ENCODE measurements at places on chromosomes 2 and 18. TPM values are rescaled to one million over a fixed set of nuclear protein-coding genes. Genes with fewer than 3 reads are reported as not detected.
A peak's percentile ranks its signal among the peaks of the same experiment; 100 is the strongest.

DNA sequence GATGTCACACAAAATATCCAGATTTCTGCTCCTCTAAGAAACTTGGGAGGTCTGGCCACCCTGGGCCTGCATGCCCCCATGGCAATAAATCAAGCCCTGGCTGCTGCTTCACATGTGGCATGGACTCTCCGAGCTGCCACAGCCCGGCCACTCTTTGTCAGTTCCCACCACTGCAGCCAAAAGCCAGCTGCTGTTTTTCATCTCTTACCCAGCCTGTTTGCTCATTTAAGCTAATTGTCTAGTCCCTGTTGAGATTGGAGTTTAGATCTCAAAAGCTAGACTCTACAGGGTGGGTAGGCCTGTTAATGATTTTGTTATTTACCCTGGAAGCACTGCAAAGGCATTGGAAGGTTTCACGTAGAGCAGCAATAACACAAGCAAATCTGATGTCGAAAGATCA is 20.9 kb upstream of the ANXA4 start:
- no peak for DNase-seq

DNA sequence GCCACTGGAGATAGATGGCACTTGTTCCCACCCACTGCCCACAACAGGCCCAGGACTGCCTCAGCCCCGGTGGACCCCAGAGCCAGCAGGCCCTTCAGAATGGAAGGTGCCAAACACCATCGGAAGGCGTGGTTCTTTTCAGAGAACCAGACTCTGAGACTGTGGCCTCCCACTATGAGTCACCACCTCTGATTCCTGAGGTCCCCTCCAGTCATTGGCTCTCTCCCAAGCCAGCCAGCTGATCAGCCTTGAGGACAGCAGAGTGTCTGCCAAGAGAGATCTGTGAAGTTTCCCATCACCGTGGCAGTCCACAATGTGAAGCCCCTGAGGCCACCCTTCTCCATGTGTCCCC is 10.4 kb upstream of the MAP3K2 start:
- DNase-seq, result no peak

GRCh38 chr2:157995117-157995516 is 106.6 kb upstream of the UPP2 start:
- no peak for DNase-seq

GRCh38 chr18:49625021-49625691 is 63.3 kb downstream of the LIPG start:
- no peak for DNase-seq

GRCh38 chr18:28771849-28772248 is 594.9 kb upstream of the CDH2 start:
- DNase-seq, result no peak

- peak; percentile 60 for DNase-seq
Measured at GRCh38 chr18:26621161-26622026, 73.0 kb upstream of the KCTD1 start.

DNA sequence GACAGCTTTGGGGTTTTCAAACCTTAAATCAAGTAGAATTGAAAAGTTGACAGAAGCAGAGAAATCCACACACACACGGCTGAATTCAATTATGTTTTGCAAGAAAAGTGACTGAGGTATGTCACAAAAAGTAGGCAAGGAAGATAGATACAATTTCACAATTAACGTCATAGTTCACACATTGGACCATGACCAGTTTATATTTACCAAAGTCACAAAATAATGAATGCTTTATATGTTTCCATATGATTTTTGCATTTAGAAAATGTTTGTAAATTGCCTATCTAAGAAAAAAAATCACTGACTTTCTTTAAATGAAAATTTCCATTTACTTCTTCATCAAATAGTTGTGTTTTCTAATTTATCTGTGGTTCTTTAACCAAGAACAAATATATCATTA is 29.4 kb upstream of the ZNF516 start:
- DNase-seq, result no peak

DNA sequence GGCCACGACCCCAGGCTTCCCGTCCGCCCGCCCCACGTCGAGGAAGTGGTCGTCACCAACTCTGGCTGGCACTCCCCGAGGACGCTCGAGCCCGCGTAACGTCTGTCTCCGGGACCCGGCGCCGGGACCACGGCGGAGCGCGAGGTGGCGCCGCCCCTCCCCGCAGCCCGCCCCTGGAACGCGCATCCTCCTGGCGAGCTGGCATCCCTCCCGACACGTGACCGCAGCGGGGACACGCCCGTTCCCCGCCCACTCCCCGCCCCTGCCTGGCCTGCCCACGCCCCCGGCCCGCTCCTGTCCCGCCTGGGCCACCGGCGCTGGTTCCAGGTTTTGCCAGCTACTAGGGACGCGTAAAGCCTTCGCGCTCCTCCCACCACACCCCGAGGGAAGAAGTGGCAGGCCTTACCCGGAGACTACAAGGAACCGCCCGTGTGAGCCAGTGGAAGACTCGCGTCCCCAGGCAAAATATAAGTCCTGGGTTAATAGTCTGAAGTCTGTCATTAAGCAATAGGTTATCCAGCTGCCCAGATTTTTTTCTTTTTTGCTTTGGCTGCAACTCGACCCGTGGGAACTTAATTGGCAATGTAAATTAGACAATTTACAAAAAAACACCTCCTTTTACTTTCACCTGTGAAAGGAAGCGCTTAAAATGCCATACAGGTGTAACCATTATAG is at the start of gene OSBPL1A:
Gene OSBPL1A, minus strand, starts transcription at position 131 of the 675 bp plus-strand sequence. CDS start 20,291 bp downstream, outside the sequence.
- DNase-seq, result peak; percentile 72

The CCDC178 gene
- total RNA-seq, result not detected

The TEKT4 gene
- not detected for total RNA-seq

DNA sequence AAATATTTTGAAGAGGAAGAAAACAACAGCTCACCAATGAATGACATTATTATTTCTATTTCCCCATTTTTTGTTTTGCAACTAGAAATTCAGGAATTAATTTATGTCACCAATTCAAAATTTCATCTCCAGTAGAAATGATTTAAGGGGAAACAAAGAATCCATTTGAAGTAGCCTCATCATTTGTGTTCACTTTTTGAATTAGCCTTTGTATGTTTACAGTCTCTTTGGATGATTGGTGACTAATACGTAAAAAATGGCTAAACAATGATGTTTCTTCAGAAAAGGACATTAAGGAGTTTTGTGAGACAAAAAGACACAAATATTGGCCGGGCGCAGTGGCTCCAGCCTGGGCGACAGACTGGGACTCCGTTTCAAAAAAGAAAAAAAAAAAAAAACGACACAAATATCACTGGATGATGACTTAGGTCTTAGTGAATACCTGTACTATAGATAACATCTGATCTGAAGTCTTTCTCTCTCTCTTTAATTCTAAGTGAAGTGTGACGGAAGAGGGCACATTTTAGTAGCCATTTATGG is 313.2 kb downstream of the PIK3C3 start:
- no peak for DNase-seq

The OSBPL6 gene
- total RNA-seq, result not detected

The GBX2 gene
- not detected for total RNA-seq

- DNase-seq, result no peak
Measured at GRCh38 chr2:33275689-33276444, 200.6 kb upstream of the RASGRP3 start.

The IL1R1 gene
- total RNA-seq, result not detected

GRCh38 chr2:47950340-47951301 is 44.3 kb upstream of the FBXO11 start:
- no peak for DNase-seq

DNA sequence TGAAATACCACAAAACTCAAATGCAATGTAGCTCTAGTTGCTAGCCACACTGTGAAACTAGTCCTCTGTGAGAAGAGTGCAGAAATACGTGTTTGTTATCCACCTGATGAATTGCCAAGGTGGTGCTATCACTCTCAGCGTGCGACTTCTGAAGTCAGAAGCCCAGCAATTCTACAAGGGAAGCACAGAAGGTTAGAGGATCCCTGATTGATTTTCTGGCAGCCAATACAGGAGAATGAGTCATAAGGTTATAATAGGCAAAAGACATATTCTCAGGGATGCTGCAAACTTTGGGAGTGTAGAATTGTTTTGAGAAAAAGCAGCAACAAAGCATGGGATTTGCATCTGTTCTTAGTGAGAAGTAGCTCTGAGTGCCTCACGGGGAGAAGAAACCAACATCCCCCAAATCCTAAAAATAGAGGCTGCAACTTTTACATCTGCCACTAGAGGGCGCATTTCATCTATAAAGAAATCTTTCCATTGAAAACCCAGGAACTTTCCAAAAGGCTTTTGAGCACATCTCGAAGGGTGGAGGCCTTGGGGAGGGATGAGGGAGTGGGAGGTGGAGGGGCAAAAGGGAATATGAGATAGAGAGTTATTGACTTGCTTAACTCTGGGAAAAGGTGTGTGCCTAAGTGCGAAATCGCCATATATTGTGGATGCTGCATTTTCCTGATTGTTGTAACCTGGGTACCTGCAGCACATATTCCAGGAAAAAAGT is 78.0 kb downstream of the TMEM182 start:
- DNase-seq, result peak; percentile 48

GRCh38 chr2:113895819-113896563 is 6.1 kb downstream of the ACTR3 start:
- DNase-seq, result no peak

- DNase-seq, result peak; percentile 30
Measured at GRCh38 chr2:54618646-54619565, 104.6 kb upstream of the EML6 start.

- no peak for DNase-seq
Measured at GRCh38 chr18:293536-293935, 25.7 kb upstream of the THOC1 start.

- no peak for DNase-seq
Measured at GRCh38 chr18:36410346-36410745, 112.8 kb downstream of the FHOD3 start.

GRCh38 chr2:164766216-164766953 is 75.2 kb downstream of the COBLL1 start:
- DNase-seq, result no peak

- no peak for DNase-seq
Measured at GRCh38 chr2:2851806-2852777, 521.0 kb upstream of the MYT1L start.

DNA sequence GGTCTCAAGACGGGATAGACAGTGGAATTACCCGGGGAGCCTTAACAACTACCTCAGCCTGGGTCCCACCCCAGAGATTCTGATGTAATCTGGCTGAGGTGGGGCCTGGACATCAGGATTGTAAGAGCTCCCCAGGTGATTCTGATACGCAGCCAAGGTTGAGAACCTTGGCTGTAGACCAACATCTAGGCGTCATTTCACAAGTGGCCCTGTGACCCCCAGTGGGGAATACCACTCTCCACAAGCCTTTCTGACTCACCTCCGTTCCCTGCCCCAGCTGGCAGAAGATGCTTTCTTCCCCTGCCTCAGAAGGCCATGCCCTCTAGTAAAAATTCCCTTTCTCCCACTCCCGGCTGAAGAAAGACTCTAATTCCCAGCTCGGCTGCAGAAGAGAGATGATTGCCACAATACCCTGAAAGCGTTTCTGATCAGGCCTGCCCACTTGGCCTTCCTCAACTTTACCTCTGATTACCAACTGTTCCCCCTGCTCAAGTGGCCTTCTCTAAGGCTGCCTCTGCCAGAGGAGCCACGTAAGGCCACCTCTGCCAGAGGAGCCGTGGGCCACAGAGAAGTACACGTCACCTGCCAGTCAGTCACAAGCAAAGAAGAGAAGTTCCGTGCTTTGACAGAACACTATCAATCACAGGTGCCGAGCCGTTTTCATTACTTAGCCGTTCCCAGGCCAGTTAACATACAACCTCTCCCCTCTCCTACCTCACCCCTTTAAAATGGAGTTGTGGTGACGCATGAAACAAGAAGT is 116.8 kb upstream of the PKDCC start:
- DNase-seq, result no peak

GRCh38 chr2:217799563-217800432 is 203.0 kb downstream of the TNS1 start:
- DNase-seq, result no peak

- no peak for DNase-seq
Measured at GRCh38 chr2:10371441-10372196, 68.9 kb downstream of the HPCAL1 start.

- DNase-seq, result no peak
Measured at GRCh38 chr2:17943444-17943843, 65.0 kb downstream of the KCNS3 start.

The IL36B gene
- total RNA-seq, result not detected
